ENCODE measurements at places on chromosomes 2 and 18.

DNA sequence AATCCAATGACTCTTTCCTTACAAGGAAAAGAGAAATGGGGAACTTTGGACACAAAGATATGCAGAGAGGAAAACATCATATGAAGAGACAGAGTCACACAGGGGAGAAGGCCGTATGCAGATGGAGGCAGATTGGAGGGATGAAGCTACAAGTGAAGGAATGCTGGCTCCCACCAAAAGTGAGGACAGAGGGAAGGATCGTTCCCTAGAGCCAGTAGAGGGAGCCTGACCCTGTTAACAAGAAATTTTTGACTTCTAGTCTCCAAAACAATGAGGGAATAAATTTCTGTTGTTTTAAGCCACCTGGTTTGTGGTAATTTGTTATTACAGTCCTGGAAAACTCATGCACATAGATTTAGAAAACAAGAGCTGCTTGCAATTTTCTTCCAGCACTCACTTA is 169.3 kb downstream of the PMAIP1 start:
- no peaks in the 10 kb centered on the region for H3K27me3 ChIP-seq
- H3K4me3 ChIP-seq, result no peak overlapping the region
- no peak overlapping the region for H3K27ac ChIP-seq
- no peaks in the 10 kb centered on the region for H3K36me3 ChIP-seq
- DNase-seq, result no peak

GRCh38 chr2:27451095-27451494 is 8.9 kb downstream of the KRTCAP3 start:
- H3K27ac ChIP-seq, result no peak overlapping the region
- no peaks in the 10 kb centered on the region for H3K36me3 ChIP-seq
- H3K4me3 ChIP-seq, result no peak overlapping the region
- no peaks in the 10 kb centered on the region for H3K27me3 ChIP-seq
- H3K4me1 ChIP-seq, result no peaks in the 10 kb centered on the region

GRCh38 chr2:157480182-157480961 is 36.5 kb upstream of the CYTIP start:
- H3K4me3 ChIP-seq, result no peak overlapping the region
- peaks cover 20% of the 10 kb centered on the region for H3K4me1 ChIP-seq

GRCh38 chr18:48135436-48135966 is 205.0 kb upstream of the SMAD2 start:
- H3K36me3 ChIP-seq, result no peaks in the 10 kb centered on the region
- H3K4me3 ChIP-seq, result no peak overlapping the region
- no peaks in the 10 kb centered on the region for H3K4me1 ChIP-seq

DNA sequence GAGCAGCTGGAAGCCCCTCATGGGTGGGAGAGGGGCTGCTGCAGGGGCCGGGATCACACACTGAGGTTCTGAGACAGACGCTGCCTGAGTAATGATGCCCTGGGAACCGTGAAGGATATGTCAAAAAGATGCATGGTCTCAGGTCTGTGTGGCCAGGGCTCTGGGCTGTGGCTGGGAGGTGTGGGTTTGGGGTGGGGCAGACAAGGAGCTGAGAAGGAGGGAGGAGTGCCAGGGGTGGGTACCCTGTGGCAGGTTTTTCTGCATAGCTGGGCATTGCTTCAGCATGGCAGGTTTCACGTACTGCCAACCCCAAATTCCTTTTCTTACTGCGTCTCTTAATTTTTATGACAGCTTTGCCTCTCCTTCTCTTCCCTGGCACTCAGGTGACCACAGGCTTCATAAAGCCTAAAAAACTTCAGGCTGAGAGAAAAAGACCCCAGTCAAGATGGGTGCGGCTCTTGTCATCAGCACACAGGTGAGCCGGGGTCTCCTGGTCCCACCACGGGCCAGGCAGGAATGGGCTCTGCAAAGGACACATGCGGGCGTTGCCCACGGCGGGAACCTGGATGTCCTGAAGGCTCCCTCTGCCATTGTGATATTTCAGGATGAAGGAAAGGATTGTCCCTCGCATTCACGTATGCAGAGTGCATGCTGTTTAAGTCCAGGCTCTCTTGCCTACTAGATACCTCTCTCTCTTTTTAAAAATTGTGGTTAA is 18.0 kb downstream of the MALL start:
- DNase-seq, result no peak
- H3K27me3 ChIP-seq, result no peaks in the 10 kb centered on the region
- H3K4me1 ChIP-seq, result no peaks in the 10 kb centered on the region
- no peak overlapping the region for H3K27ac ChIP-seq

GRCh38 chr2:105129722-105130232 is 91.9 kb downstream of the MRPS9 start:
- H3K27me3 ChIP-seq, result no peaks in the 10 kb centered on the region
- H3K36me3 ChIP-seq, result no peaks in the 10 kb centered on the region
- no peak for DNase-seq
- no peak overlapping the region for H3K4me3 ChIP-seq
